ENCODE measurements at places on chromosomes 6 and 20. TPM values are rescaled to one million over a fixed set of nuclear protein-coding genes. Genes with fewer than 3 reads are reported as not detected.

- DNase-seq: no peak
These were observed 28.8 kb downstream of the PDE7B start for GRCh38 chr6:135880066-135880972.

- no peak for DNase-seq
These were observed 158.9 kb downstream of the MRPL14 start for GRCh38 chr6:43968110-43968965.

GRCh38 chr6:138520463-138520862, 21.2 kb upstream of the NHSL1 start:
- DNase-seq: no peak

DNA sequence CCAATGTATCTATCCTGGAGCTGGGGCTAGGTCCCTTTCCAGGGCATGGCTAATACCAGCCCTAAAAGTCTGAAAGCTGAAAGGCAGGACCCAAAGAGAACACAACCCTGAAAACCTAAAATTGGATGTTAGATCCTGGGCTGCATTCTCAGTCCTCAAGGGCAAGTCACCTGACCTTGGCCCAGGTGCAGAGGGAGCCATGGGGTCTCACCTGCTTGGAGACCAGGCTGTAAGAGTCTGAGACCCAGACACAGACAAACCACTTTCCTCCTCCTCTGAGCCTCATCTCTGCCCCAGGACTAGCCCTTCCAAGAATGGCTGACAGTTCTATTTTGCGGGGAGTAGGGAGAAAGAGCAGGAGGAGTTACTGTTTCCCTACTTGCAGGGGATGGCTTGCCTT, 60.0 kb downstream of the EFCAB8 start:
- DNase-seq: no peak

DNA sequence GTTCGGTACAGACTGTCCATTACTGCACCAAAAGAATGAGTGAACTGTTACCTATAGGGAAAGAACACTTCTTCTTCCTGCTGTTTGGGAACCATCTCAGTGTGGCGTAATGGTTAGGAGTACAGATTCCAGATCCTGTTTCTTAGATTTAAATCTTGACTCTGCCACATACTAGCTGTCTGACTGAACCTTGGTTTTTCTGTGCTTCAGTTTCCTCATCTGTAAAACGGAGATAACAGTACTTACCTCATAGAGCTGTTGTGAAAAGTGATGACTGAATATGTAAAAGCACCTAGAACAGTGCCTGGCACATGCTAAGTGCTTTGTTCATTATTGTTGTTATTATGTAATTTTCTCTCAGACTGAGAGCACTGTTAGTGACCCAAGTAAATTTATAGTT, 39.8 kb downstream of the STX11 start:
- DNase-seq: no peak

DNA sequence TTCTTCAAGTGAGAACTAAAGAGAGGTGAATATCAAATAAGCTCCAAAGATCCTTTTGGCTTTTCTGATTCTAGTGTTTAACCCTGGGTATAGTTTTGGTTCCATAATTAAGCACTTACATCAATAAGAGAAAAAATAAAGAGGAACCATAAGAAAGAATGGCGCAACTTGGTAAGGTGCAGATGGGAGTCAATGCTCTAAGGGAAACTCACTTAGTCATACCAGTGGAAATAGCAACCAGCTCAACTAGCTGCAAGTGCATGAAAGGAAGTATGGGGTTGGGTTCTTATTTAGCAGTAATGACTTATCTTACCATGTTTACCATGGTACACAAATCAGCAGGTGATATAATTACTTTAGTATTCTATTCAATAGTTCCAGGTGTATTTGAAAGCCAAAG, 296.5 kb upstream of the RUNX2 start:
- DNase-seq: no peak

GRCh38 chr6:63537201-63537958, 34.9 kb upstream of the LOC128125822 start:
- DNase-seq: no peak

GRCh38 chr6:34151321-34152041, 5.6 kb upstream of the GRM4 start:
- DNase-seq: no peak

KCNK5 gene
- total RNA-seq: 3.5 TPM

CTCFL gene
- total RNA-seq: not detected

MAFB gene
- total RNA-seq: 83.4 TPM

SIGLEC1 gene
- 26.7 TPM for total RNA-seq

PNPLA1 gene
- total RNA-seq: not detected

OPRL1 gene
- total RNA-seq: 0.96 TPM

FOXS1 gene
- 0.63 TPM for total RNA-seq

All from omental fat pad (tissue), 4 donors.